ENCODE measurements at places on chromosomes 4 and X.

DNA sequence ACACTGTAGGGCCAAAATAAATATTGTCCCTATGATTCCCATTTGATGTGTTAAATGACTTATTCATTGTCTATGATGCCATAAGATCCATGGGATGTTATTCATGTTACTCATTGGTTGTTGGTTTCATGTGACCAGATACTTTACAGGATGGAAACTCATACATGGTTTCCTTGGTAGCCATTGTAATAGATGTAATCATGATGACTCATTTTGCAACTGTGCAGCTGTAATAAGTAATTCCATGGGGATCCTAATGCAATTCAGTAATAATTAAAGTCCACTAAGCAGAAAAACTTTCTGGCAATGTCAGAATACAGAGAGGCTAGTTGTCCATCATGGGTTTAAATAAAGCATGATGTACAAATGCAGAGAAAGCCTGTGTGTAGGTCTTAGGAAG, 389.7 kb upstream of the NR3C2 start:
- DNase-seq = no peak

GRCh38 chrX:9855561-9856283, 69.5 kb downstream of the SHROOM2 start:
- DNase-seq = no peak

GRCh38 chrX:113529426-113530013, 688.9 kb upstream of the AMOT start:
- no peak for DNase-seq

DNA sequence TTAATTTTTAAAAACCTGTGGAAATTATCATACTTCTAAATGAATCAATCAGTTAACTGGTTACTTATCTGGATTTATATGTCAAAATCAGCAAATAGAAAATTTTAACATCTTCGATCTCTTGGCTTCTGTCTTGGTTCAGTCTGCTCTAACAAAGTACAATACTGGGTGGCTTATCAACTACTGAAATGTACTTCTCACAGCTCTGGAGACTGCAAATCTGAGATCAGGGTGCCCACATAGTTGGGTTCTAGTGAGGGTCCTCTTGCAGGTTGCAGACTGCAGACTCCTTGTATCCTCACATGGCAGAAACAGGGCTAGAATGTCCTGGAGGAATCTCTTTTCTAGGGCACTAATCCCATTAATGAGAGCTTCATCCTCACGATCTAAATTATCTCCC, 1851.6 kb upstream of the TENM3 start:
- DNase-seq = no peak

GRCh38 chrX:9566150-9566621, 101.3 kb downstream of the TBL1X start:
- no peak for DNase-seq

DNA sequence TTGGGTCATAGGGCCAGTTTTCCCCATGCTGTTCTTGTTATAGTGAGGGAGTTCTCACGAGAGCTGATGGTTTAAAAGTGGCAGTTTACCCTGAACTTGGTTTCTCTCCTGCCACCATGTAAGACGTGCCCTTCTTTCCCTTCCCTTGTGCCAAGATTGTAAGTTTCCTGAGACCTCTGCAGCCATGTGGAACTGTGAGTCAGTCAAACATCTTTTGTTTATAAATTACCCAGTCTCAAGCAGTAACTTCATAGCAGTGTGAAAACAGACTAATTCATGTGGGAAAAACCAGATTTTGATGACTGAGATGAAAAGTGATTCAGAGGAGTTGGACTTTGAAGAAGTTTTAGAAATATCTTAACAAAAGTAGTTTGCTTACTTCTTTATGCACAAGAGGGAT, 101.4 kb downstream of the ARHGAP10 start:
- DNase-seq = no peak

Data from activated CD4-positive, alpha-beta T cell treated with anti-CD3 and anti-CD28 coated beads for 4 hours (primary cell).